ENCODE measurements at places on chromosomes 1 and 21.
A peak's percentile ranks its signal among the peaks of the same experiment; 100 is the strongest.

DNA sequence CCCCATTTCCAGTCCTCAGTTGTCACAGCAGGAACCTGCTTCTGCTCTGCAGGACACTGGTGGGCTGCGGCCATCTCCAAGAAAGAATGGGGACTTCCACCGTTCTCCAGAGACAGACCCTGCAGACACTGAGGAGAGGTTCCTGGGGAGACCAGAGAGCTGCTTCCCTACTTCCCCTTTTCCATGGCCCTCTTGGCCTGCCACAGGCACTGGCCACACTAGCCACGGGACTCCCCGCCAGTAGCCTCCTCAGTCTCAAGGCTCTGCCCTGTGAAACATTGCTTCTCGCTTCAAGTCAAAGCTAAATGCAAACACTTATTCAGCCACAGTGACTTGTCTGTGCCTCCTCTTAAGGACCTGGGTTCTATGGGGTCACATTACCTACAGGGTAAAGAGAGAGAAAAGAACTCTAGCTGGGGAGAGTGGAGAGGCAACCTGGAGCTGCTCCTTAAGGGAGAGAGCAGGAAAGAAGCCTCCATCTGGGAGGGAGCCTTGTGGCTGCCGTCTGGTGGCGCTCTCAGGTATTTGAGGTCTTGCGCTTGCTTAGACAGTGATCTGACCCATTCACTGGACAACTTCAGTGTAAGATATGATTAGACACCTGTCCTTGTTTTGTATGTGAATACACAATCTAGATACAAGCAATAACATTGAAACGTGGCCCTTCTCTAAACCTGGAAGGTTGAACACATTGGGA lies 5.4 kb upstream of the SLAMF8 start:
- no peak overlapping the region for H3K4me3 ChIP-seq
- no peak for DNase-seq
- peaks cover 14% of the 10 kb centered on the region for H3K4me1 ChIP-seq
- no peaks in the 10 kb centered on the region for H3K36me3 ChIP-seq
- no peak overlapping the region for H3K27ac ChIP-seq

DNA sequence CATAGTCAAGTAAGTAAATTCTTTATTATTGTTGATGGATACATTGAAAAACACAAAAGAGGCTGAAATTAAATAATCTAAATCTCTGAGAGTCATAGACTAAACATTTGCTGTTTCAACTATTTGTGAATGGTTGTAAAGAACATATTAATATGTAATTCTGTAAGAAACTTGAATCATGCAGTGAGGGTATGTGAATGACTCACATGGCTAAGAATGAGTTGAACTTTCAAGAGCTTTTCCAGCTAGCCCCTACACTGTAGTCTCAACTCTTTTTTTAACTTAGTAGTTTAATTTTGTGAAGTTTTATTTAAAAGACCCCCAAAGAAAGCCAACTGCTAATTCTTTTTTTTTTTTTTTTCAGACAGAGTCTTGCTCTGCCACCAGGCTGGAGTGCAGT lies 588.1 kb downstream of the DPYD start:
- H3K36me3 ChIP-seq: no peaks in the 10 kb centered on the region
- no peak for DNase-seq
- no peaks in the 10 kb centered on the region for H3K27me3 ChIP-seq

GRCh38 chr1:42328916-42329496 lies 6.0 kb downstream of the FOXJ3 start:
- H3K4me1 ChIP-seq: peaks cover 21% of the 10 kb centered on the region
- H3K36me3 ChIP-seq: no peaks in the 10 kb centered on the region
- H3K27me3 ChIP-seq: no peaks in the 10 kb centered on the region
- DNase-seq: no peak
- H3K27ac ChIP-seq: no peak overlapping the region
- H3K4me3 ChIP-seq: no peak overlapping the region

DNA sequence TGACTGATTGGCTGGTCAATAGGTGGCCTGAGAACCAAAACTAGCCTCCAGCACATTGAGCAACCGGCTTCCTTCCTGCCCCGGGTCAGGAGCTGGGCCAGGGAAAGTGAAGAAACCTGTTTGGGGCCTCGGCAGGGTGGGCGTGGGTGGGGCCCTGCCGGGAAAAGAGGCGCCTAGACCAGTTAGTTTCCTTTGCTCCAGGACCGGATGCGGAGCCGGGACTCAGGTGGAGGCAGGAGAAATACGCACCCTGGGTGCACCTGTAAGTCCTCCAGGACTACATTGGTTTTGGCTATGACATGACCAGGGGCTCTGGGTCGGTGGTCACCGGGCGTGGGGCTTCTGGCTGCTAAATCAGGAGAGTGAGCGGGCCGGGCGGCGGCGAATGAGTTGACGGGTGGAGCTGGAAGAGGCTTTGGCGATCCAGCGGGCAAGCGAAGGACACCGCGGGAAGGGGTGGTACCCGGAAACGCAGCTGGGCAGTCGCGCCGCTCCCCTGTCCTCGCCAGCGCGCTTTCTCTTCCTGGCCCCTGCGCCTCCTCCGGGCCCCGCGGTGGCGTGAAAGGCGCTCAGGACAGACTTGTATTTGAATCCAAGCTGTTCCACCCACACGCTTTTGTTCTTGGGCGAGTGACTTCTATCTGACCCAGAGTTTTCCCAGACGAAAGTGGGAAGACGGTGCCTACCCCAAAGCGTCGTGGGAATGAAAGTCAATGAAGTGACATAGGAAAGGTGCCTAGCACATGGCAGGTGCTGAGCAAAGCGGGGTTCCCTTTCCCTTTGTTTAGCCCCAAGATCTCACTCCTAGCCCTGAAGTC lies 30.6 kb upstream of the JUN start:
- DNase-seq: no peak
- H3K27me3 ChIP-seq: no peaks in the 10 kb centered on the region
- peaks cover 47% of the 10 kb centered on the region for H3K4me1 ChIP-seq
- no peaks in the 10 kb centered on the region for H3K36me3 ChIP-seq
- peak overlapping the region; percentile 82 for H3K4me3 ChIP-seq

- H3K27ac ChIP-seq: no peak overlapping the region
- peaks cover 34% of the 10 kb centered on the region for H3K4me1 ChIP-seq
- DNase-seq: no peak
- no peak overlapping the region for H3K4me3 ChIP-seq
These were observed 9.6 kb upstream of the CD101 start for GRCh38 chr1:116991918-116992317.

- H3K4me3 ChIP-seq: no peak within 1 kb of the TSS
- peaks cover 5% of the 10 kb centered on the region for H3K4me1 ChIP-seq
- no peak within 1 kb of the TSS for H3K27ac ChIP-seq
- H3K27me3 ChIP-seq: no peaks in the 10 kb centered on the region
These were observed at the start of gene SPAG17 for GRCh38 chr1:118185084-118185832. Gene SPAG17 (minus strand): TSS chr1:118185228. CDS start chr1:118185157, 71 bp downstream.

DNA sequence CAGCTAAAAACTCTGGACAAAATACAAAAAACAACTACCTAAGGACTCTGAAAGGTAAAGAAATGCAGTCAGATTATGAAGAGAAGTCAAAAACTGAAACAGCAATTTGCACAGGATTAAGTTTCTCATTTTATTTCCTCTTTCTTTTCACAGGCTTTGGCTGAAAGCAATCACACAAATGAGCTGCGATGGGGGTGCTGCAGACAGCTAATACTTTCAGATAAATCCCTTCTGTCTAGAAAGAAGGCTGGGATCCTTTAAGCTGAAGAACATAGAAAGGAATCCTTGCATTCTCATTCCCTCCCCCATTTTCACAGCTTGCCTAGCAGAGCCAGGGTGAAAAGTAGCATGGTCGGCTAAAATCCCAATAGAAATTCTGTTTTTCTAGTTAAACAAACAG lies 32.0 kb upstream of the PRDX6 start:
- no peaks in the 10 kb centered on the region for H3K27me3 ChIP-seq
- no peak for DNase-seq
- H3K36me3 ChIP-seq: peaks cover 14% of the 10 kb centered on the region
- peaks cover 7% of the 10 kb centered on the region for H3K4me1 ChIP-seq

GRCh38 chr1:214438530-214438929 lies 112.9 kb downstream of the PTPN14 start:
- no peak overlapping the region for H3K27ac ChIP-seq
- H3K4me3 ChIP-seq: no peak overlapping the region
- no peak for DNase-seq
- H3K27me3 ChIP-seq: no peaks in the 10 kb centered on the region
- H3K36me3 ChIP-seq: no peaks in the 10 kb centered on the region
- no peaks in the 10 kb centered on the region for H3K4me1 ChIP-seq

GRCh38 chr1:17308593-17308992 lies 596 bp downstream of the PADI4 start:
- H3K4me1 ChIP-seq: peaks cover 3% of the 10 kb centered on the region
- peaks cover 19% of the 10 kb centered on the region for H3K27me3 ChIP-seq
- DNase-seq: no peak
- no peak overlapping the region for H3K4me3 ChIP-seq

DNA sequence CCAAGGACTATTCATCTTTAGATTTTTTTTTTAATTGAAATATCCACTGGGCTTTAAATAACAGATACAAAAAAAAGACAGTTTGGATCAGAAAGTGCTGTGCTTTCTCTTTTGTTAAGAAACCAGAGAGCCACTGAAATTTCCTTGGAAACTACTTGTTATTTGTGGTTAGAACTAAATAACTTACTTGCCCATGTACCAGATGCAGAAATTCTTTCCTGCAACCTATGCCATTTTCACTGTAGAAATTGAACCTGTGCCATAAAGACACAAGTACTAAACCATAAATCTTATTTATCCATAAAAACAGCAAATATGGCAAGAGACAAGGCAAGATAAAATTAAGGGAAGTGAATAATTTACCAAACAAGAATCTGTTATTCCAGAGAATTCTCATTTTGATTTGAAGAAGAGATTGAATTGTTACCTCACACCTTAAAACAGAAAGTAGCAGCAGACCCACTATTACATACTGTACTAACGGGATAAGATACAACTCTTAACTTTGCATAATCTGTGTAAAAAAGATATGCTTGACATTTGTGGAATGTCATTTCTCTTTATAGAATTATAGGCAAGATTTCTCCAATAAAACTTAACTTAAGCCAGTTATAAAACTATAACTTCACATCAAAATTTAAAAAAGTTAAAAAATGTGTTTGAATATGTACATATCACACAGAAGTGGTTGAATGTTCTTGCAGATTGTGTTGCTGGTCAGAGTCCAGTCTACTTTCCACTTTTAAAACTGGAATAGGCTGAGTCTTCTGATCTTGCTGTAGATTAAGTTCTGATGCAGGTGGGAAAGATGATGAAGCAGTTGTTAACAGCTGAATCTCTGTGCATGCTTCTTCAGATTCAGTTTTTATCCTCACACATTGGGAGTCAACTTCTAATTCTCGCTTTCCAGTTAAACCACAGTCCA lies 6.3 kb upstream of the PHTF1 start:
- DNase-seq: no peak
- peaks cover 6% of the 10 kb centered on the region for H3K4me1 ChIP-seq
- H3K27ac ChIP-seq: no peak overlapping the region

- peak overlapping the region; percentile 93 for H3K4me3 ChIP-seq
- H3K36me3 ChIP-seq: no peaks in the 10 kb centered on the region
- H3K27ac ChIP-seq: peak overlapping the region; percentile 84
- no peaks in the 10 kb centered on the region for H3K27me3 ChIP-seq
These were observed 713 bp upstream of the HMGCL start for GRCh38 chr1:23825762-23826522.

DNA sequence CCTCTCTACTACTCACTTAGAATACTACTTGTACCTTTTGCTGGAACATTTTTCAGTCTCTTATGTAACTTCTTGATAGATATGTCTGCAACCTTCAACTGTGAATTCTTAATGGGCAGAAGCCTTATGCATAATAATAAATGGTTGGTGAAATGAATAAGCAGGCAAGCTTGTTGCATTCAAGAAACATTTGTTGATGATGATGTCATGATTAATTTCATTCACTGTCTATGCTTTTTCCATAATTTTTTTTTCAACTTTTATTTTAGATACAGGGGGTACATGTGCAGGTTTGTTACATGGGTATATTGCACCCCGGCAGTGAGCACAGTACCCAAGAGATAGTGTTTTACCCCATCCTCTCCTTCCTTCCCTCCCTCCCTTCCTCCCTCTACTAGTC lies 48.0 kb downstream of the SIPA1L2 start:
- no peak overlapping the region for H3K4me3 ChIP-seq
- no peaks in the 10 kb centered on the region for H3K27me3 ChIP-seq
- no peak overlapping the region for H3K27ac ChIP-seq
- no peaks in the 10 kb centered on the region for H3K36me3 ChIP-seq
- DNase-seq: no peak

DNA sequence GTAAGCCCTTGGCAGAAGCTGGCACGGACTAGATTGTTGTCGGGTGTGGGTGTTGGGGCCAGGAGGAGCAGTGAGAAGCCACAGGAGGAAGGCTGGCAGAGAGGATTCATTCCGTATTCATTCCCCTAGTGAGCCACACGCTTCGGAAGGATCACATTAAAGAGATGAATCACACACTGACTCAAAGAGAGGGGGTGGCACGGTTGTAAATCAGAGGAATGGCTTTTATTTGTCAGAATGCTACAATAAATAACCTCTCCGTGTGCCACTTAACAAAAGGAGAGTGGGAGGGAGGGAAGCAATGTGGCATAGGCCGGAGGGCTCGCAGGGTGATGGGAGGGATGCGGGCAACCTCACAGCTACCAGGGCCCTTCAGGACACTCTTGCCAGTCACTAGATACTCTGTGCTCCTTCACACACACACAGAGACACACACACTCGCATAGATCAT lies 135.5 kb downstream of the HIVEP3 start:
- no peak overlapping the region for H3K4me3 ChIP-seq
- no peak for DNase-seq
- no peaks in the 10 kb centered on the region for H3K27me3 ChIP-seq

GRCh38 chr21:46500224-46500861 lies 41.7 kb downstream of the DIP2A start:
- H3K4me1 ChIP-seq: peaks cover 17% of the 10 kb centered on the region
- H3K36me3 ChIP-seq: peaks cover 52% of the 10 kb centered on the region
- H3K27me3 ChIP-seq: no peaks in the 10 kb centered on the region
- peak overlapping the region; percentile 4 for H3K27ac ChIP-seq
- H3K4me3 ChIP-seq: no peak overlapping the region

GRCh38 chr1:23483321-23484252 lies at the start of gene ASAP3:
Gene ASAP3 (minus strand): TSS chr1:23484179. CDS start chr1:23484133, 46 bp downstream.
- peak within 1 kb of the TSS; percentile 55 for H3K4me3 ChIP-seq
- DNase-seq: no peak
- no peaks in the 10 kb centered on the region for H3K36me3 ChIP-seq
- H3K27ac ChIP-seq: no peak within 1 kb of the TSS
- H3K4me1 ChIP-seq: peaks cover 17% of the 10 kb centered on the region

DNA sequence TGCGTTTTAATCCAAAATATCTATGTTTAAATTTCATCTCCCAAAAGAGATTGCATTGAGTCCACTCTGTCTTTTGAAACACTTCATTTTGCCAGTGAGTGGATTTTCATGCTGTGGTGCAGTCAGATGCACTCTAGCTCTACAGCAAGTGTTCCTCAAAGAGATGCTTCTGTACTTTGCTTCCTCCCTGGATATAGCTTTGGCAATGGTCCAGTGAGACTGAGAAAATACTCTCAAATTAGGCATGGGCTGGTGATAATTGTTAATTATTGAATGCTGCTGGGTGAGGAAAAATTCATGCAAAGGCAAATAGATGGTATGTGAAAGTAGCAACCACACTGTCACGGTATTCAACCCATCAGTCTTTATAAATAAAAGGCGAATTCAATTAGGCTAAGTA lies 396.9 kb downstream of the ADGRL2 start:
- DNase-seq: no peak
- no peaks in the 10 kb centered on the region for H3K27me3 ChIP-seq
- no peak overlapping the region for H3K4me3 ChIP-seq
- no peaks in the 10 kb centered on the region for H3K36me3 ChIP-seq

- no peaks in the 10 kb centered on the region for H3K36me3 ChIP-seq
- no peak overlapping the region for H3K27ac ChIP-seq
- peak overlapping the region; percentile 64 for H3K4me3 ChIP-seq
These were observed 27.7 kb downstream of the STYXL2 start for GRCh38 chr1:167121375-167122120.

Measured in CD4-positive, alpha-beta T cell (primary cell).